ENCODE measurements at places on chromosomes 5 and 9. TPM values are rescaled to one million over a fixed set of nuclear protein-coding genes. Genes with fewer than 3 reads are reported as not detected.

PSD2 gene
- polyA plus RNA-seq = 2.2 TPM

RMRP gene
- polyA plus RNA-seq = not detected

PCSK1 gene
- polyA plus RNA-seq = 0.19 TPM

PIP5KL1 gene
- 1.5 TPM for polyA plus RNA-seq

HMMR gene
- polyA plus RNA-seq = 25.9 TPM

CEL gene
- 4.8 TPM for polyA plus RNA-seq

TMEM174 gene
- 17.1 TPM for polyA plus RNA-seq

NDUFAF2 gene
- polyA plus RNA-seq = 31.2 TPM

C9orf50 gene
- 0.69 TPM for polyA plus RNA-seq

WNK2 gene
- polyA plus RNA-seq = 29.0 TPM

All from renal cortex interstitium (tissue), 15 donors.